ENCODE measurements at places on chromosomes 12 and 14.
A peak's percentile ranks its signal among the peaks of the same experiment; 100 is the strongest.

- no peak for DNase-seq
Measured at GRCh38 chr14:22271838-22272799, 316.9 kb downstream of the DAD1 start.

DNA sequence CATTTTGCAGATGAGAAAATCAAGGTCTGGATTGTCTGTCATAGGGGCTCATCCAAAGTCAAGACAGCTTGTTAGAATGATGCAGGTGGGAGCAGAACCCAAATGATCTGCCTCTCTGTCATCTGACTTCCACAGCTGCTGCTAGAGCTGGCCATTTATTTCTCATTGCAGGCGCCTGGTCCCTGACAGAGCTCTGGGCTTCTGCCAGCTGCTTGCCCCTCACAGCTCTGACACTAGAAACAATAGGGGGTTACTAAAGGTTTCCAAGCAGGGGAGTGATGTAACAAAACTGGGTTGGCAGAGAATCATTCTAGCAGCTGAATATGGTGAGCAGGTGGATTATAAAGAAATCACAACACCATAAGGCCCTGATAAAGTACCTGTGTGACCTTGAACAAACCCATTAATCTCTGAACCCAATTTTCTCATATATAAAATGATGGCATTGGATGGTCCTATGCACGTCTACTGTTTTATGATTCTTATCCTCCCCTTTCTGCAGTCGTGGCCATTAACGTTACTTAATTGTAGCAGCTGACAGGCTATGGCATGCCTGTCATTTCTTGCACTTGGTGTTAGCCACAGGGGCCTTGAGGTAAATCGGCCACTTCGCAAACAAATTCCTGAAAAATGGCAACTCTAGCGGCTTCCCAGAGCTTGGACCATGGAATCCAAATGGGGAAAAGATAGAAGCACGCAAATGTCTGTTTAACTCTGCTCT, 134.6 kb downstream of the RMST start:
- no peak for DNase-seq

DNA sequence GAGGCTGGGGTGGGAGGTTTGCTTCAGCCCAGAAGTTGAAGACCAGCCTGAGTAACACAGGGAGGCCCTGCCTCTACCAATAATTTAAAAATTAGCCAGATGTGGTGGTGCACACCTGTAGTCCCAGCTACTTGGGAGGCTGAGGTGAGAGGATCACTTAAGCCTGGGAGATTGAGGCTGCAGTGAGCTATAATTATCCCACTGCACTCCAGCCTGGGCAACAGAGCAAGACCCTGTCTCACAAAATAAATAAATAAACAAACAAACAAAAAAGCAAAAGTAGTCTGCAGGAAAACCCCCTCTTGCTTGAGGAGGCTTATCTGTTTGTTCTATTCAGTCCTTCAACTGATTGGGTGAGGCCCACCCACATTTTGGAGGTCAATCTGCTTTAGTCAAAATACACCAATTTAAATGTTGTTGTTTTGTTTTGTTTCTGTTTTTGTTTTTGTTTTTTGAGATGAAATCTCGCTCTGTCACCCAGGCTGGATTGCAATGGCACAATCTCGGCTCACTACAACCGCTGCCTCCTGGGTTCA, 24.9 kb upstream of the TXNRD1 start:
- no peak for DNase-seq

GRCh38 chr12:25052196-25052913, 103.5 kb upstream of the BCAT1 start:
- no peak for DNase-seq

DNA sequence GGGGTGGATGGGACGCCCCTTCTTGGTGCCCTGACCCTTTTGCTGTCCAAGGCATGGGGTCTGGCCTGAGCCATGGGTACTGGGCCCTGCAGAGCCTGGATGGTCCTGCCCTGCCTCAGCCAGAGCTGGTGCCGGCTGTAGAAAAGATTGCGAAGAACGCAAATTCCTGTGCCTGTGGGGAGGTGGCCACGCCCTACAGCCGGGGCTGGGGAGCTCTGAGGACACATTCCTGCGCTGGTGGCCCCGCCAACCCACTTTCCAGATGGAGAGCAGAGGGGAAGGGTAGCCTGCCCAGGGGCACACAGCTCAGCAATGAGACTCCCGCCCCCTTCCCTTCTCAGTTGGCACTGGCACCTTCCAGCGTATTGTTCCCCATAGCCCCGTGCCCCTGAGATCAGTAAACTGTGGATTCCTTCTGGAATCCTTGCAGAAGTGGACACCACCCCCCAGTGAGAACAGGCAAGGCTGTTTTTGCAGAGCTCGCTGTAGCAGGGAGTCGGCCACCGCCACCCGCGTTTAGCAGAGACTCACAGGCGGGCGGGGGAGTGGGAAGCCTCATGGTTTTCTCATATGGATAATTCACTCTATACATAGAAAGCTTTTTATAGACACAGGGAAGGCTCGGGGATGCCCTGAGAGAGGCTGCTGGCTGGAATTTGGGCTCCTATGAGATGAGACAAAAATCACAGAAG, 8.6 kb downstream of the INF2 start:
- no peak for DNase-seq

DNA sequence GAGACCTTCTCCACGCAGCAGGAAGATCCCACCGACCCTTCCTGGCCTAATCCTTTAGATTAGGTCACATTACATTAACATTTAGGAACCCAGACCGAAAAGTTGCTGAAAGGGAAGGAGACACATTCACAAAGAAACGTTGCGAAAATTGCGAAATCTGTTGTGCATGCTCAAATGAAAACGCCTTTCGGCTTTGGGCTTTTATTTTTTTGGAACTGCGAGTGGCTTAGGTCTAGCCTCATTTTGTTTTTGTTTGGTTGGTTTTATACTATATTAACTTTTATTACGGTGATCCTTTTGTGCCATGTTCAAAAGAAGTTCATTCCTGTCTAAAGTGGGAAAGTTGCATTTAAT, 1.5 kb downstream of the MYF6 start:
- no peak for DNase-seq

- peak; percentile 45 for DNase-seq
Measured at GRCh38 chr12:124389138-124389724, 94.3 kb downstream of the RFLNA start.

GRCh38 chr14:100740196-100740825, 13.6 kb downstream of the DLK1 start:
- DNase-seq, result no peak

GRCh38 chr12:7075518-7075917, 15.0 kb downstream of the C1S start:
- DNase-seq, result no peak

- DNase-seq, result no peak
Measured at GRCh38 chr14:68820999-68821683, 28.3 kb upstream of the ZFP36L1 start.

DNA sequence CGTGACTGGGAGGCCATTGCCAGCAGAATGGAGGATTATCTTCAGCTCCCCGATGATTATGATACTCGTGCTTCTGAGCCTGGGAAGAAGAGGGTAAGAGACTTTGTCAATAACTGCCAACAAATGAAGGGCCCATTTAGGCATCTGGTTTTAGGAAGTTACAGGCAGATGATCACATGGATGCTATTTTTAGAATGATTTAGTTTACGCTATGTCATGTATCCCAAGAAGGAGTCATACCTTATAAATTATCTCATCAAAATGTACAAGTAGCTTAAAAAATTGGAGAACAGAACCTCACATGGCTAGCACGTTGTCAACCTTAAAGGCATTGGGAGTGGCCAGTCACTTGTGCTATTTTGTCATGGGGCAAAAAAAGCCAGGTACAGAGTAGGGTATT, 46.7 kb downstream of the PROX2 start:
- DNase-seq, result no peak

DNA sequence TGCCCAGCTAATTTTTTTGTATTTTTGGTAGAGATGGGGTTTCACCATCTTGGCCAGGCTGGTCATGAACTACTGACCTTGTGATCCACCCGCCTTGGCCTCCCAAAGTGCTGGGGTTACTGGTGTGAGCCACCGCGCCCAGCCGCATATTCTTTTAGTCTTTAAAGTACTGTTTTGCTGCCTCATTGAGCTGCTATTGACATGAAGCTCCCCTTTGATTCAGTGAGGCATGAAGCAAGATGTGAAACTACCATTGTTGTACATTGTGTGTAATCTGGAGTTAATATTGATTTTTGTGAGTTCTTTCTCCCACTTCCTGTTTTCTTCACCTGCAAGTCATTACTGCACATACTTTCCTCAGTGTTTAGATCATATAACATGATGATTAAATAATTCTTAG, 80.8 kb downstream of the MNAT1 start:
- no peak for DNase-seq

GRCh38 chr12:124527861-124528561, 39.4 kb downstream of the NCOR2 start:
- DNase-seq, result no peak

DNA sequence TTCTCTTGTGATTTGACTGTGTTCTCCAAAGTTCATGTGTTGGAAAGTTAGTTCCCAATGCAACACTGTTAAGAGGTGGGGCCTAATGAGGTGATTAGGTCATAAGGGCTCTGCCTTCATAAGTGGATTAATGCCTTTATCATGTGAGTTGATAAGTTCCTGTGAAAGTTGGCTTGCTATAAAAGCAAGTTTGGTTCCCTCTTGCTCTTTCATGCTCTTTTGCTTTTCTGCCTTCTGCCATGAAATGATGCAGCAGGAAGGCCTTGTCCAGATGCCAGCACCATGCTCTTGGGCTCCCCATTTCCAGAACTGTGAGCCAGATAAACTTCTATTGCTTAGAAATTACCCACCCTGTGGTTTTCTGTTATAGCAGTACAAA, 41.9 kb downstream of the SLC16A7 start:
- no peak for DNase-seq

- no peak for DNase-seq
Measured at GRCh38 chr14:99410019-99410418, 70.6 kb downstream of the SETD3 start.

DNA sequence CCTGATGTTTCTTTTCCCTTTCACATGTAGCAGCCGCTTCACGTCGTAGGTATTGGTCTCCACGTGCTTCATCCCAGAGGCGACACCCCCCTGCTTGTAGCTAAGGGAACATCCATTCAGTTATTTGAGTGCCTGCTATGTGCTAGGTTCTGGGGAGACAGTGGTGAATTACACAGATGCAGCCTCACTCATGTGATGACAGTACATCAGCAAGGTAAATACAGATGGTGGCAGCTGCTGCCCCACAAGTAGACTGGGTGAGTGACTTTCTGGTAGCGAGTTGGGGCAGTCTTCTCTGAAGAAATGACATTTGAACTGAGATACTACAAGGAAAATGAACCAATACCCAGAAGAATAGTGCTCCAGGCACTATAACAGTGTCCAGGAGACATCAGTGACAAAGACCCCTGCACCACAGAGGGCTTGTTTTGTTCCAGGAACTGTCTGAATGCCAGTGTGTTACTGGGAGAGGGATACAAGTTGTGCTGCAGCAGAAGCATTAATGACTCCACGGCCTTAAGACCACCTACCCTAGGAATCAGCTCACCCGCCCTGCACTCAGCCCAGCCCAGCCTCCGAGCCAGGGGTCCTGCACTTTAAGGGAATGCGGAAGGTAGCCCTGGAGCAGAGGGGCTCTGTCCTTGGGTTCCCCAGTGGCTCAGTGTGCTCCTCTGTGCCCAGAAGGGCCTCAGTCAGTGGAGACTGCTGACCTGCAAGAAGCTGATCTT, 7.3 kb downstream of the AVIL start:
- no peak for DNase-seq

DNA sequence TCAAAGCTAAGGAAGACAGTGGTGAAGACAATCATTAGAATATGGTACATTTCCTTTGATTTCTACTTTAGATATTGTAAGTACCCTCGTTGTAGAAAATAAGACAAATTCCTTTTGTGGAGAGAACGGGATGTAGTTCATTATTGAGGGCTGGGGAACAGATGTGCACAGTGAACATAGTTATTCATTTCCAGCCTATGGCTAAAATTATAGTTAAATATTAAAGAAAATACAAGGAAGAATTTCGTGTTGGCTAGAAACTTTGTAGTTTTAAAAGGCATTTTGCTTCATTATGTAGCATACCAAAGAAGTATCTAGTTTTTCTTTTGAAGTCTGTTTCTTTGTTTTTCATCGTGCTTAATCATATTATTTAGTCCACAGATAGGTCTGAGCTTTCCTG, 201.8 kb downstream of the ESR2 start:
- DNase-seq, result no peak

DNA sequence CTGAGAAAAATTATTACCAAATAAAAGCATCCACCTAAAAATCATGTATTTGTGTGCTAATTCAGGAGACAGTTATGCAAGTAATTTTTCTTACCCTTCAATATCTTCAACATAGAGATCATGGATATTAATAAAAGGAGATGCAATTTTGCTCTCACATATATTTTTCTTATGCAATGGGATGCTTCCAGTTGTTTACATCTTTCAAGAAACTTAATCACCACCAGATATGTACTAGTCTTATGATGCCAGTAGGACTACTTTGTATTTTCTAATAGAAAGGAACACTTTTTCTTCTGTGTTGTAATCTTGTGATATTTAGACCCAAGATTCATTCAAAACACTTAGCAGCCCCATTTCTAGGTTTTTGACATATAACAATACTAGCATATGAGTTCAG, 107.6 kb downstream of the NAV3 start:
- DNase-seq, result no peak

DNA sequence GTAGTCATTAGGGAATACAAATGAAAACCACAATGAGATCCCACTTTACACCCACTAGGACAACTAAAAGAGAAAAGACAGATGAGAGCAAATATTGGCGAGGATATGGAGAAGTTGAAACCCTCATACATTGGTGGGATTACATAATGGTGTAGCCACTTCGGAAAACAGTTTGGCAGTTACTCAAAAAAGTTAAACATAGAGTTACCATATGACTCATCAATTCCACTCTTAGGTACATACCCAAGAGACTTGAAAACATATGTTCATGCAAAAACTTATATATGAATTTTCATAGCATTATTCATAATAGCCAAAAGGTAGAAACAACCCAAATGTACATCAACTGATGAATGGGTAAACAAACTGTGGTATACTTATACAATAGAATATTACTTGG, 27.1 kb downstream of the ALDH1L2 start:
- no peak for DNase-seq

- no peak for DNase-seq
Measured at GRCh38 chr12:34210183-34210582, 187.9 kb downstream of the ALG10 start.

GRCh38 chr12:89924191-89924590, 215.6 kb upstream of the ATP2B1 start:
- no peak for DNase-seq

- no peak for DNase-seq
Measured at GRCh38 chr12:52494518-52494917, 1.5 kb upstream of the KRT6A start.

DNA sequence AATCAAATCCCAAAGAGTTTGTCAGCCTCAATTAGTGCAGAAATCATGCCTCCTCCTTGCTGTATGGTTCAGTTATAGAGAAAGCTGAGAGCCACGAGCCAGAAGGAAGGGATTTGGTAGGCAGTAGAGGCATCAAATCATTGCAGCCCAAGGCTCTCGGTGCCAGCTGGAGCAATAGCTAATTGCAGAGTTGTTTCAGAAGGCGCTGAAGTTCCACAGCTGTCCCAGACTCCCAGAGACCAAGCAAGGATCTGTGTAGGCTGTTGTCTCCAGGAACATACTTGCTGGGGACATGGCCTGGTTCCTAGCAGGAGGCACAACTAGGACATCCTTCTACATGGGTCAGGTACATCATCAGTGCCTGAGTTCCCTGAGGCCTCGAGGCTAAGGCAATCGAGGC, 80.4 kb upstream of the WSCD2 start:
- no peak for DNase-seq

- DNase-seq, result peak; percentile 34
Measured at GRCh38 chr12:101823891-101824290, 6.9 kb downstream of the GNPTAB start.

Data from stimulated activated CD4-positive, alpha-beta T cell treated with anti-CD3 and anti-CD28 coated beads, Interleukin-12 subunit alpha, Interleukin-12 subunit beta, amount 100 ng/mL, for 48 hours (primary cell).